ENCODE measurements at places on chromosomes 16 and 17.

- DNase-seq, result no peak
Measured at GRCh38 chr16:4602331-4602730, 12.4 kb downstream of the UBALD1 start.

DNA sequence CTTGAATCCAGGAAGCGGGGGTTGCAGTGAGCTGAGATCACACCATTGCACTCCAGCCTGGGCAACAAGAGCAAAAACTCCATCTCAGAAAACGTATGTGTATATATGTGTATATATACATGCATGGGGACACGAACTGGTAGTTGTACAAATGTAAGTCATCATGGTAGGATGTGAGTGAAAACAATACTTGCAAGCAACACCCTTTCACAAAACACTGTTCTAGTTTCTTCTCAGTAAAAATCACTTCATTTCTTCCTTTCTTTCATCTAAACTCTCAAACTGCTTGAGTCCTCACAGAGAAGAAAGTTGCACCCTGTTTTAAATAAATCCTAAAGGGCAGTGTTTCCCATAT lies 51.8 kb downstream of the METTL16 start:
- no peak for DNase-seq

GRCh38 chr16:27867122-27868110 lies 196.1 kb downstream of the GSG1L start:
- DNase-seq, result peak; percentile 3

- DNase-seq, result no peak
Measured at GRCh38 chr17:75288770-75289114, 491 bp downstream of the SLC25A19 start.

GRCh38 chr17:47218896-47219430 lies 9.8 kb downstream of the MYL4 start:
- DNase-seq, result no peak

- no peak for DNase-seq
Measured at GRCh38 chr17:55694286-55694910, 28.3 kb downstream of the TMEM100 start.

DNA sequence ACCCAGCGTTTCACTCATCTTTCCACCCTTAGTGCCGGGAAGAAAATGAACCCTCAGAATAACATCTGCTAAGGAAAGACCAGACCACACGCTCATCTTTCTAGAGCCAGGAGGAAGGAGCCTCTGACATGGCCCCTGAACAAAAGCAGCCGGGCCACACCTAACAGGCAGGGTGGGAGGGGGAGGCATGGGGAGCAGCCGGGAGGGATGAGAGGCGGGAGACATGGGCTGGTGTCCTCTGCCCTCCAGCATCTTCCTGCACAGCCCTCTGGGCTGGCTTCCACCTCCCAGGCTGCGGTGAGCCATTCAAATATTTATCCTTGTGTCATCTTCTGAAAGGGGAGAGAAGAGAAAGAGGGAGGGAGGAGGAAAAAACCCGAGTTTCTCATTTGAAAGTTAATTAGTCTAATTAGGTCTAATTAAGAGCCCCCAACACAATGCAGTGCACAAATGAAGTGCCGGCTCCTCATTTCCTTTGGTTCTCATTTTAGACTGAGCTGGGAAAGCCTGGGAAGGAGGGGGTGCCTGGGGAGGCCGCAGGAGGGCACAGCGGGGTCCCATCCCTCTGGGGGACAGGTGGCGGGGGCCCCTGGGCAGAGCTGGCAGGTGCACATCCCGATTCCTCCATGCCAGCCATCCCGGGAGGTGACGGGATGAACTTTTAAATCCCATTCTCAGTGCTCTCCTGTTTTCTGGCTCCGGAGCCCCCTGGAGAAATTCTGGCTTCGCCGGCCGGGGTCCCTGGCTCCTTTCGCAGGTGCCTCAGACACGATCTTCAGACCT lies 90.5 kb downstream of the ENGASE start:
- no peak for DNase-seq

DNA sequence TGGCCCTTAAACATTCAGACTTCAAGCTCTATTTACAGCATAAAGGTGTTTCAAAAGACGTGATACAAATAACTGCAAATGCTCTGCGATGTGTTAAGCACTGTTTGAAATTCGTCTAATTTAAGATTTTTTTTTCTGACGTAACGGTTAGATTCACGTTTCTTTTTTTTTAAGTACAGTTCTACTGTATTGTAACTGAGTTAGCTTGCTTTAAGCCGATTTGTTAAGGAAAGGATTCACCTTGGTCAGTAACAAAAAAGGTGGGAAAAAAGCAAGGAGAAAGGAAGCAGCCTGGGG lies 681 bp upstream of the MAPT start:
- no peak for DNase-seq

DNA sequence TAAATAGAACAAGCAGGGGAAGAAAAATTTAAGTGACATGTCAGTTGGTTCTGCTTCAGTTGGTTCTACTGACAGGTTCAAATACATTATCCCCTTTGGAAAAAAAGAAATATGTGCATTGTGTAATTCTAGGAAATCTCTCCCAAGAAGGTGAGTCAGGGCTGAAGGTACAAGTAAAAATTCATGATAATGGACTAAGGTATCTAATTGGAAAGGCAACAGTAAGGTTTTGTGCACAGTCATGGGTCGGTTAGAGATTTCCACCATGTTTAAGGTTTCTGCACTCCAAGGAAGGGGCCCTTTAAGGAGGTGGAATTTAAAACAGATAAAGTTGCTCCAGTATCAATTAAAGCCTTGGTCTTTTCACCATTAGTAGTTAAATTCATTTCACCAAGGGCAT lies 17.9 kb upstream of the B4GALNT2 start:
- no peak for DNase-seq

GRCh38 chr17:44001461-44001920 lies 2.9 kb upstream of the NAGS start:
- DNase-seq, result no peak

DNA sequence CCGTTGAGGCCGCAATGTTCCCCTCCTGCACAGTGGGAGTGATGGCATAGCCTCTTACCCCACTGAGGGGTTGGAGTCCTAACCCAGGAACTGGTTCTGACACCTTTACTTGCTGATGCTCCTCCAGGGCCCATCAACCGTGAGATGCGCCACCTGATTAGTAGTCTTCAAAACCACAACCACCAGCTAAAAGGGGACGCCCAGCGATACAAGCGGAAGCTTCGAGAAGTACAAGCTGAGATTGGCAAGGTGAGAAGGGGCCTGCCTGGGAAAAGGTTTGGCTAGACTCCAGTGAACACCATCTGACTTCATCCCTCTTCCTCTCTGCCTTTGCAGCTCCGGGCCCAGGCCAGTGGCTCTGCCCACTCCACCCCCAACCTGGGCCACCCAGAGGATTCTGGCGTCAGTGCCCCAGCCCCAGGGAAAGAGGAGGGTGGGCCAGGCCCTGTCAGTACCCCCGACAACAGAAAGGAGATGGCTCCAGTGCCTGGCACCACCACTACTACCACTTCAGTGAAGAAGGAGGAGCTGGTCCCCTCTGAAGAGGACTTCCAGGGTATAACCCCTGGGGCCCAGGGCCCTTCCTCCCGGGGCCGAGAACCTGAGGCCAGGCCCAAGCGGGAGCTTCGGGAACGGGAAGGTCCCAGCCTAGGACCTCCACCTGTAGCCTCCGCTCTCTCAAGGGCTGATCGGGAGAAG lies 5.8 kb downstream of the RNF40 start:
- DNase-seq, result no peak

- no peak for DNase-seq
Measured at GRCh38 chr17:72984145-72984925, 108.2 kb downstream of the SLC39A11 start.

DNA sequence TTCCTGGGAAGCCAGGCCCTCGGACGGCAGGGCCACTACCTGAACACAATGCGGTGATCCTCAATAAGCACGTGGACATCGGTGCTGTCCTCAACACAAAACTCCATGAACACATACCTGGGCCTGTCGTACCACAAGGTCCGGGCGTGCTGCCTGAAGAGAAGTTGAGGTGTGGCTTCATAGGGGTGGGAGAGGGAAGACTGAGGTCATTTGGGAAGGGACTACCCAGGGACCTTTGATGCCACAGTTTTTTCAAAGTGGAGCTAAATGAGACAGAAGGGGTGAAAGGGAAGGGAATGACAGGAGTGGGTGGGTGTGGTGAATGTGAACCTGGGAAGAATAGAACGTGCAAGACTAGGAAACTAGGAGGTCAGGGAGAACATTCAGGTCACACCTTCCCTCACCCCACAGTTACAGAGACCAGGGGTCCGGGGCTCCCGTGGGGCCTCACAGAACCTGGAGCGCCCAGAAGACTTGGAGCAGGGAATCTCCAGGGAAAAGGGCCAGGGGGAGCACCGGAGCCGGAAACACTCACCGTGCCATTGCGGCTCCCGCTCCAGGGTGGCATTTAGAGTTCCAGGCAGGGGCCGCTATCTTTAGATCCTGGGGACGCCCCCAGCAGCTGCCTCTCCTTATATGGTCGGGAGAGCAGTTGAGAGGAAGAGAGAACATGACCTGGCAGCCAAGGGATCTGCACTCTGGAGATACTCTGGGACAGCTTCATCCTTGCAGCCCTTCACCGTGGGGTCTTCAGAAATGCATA lies at the start of gene PTGES3L:
TSS of gene PTGES3L (minus strand) at position 570 of the 763 bp plus-strand sequence. CDS start at position 543, 27 bp downstream.
- no peak for DNase-seq

DNA sequence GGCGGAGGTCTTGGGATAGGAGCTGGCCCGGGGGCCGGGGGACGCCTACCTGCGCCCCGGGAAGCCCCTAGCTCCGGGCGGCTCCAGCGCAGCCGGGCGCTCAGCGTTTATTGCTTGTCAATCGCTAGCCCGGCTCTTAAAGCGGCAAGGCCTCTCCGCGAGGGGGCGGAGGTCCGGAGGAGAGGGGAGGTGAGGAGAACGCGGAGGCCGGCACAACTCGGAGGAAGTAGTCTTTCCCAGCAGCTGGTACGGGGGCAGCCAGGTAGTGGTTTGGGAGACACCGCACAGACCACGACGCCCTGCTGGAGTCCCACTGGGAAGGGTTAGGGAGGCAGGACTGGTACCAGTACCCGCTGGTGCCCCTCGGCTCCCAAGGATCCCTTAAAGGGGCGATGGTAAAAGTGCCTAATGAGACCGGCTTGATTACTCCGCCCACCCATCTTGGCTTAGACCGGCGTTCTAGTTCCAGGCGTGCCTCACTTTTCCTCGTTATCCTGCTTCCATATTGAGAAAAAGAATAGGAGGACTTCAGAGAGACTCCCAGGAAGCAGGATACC lies at the start of gene MPP2:
TSS of gene MPP2 (minus strand) at position 112 of the 557 bp plus-strand sequence. CDS start 3,076 bp downstream, outside the sequence.
- DNase-seq, result no peak

- DNase-seq, result no peak
Measured at GRCh38 chr17:68849673-68850610, 105.2 kb downstream of the ABCA8 start.

- DNase-seq, result no peak
Measured at GRCh38 chr17:55330344-55330933, 65.7 kb downstream of the HLF start.

DNA sequence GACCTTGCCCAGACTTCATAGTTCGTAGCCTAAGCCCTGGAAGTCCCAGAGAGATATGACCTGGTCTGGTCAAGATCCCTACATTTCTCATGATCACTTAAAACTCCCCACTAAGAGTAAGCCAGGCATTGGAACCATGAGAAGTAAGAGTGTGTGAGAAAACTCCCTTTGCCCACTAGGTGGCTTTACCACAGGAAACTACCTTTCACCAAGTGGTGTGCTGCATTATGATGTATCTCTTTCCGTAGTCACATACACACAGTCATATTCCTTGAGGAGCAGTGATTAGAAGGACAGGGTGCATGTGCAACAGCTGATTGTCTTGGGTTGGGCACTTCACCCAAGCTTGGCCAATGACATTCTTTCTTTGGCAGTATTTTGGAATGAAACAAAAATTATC lies 639.3 kb downstream of the KCNJ2 start:
- no peak for DNase-seq

- DNase-seq, result no peak
Measured at GRCh38 chr17:66331038-66331816, 28.8 kb downstream of the PRKCA start.

DNA sequence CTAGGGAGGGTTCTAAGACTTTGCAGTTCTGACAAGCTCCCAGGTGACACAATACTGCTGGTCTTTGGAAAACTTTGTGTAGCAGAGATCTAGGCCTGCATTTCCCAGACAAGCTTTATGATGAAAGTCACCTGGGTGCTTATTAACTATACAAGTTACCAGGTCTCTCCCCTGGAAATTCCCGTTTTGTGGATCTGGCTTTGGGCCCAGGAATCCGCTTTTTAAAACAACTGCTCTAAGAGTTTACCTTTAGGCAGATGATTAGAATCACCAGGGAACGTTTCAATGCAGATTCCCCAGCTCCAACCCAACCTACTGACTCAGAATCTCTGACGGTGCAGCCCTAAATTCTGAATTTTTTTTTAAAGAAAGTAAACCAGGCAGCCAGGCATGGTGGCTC lies 36.3 kb downstream of the MYH3 start:
- DNase-seq, result no peak

DNA sequence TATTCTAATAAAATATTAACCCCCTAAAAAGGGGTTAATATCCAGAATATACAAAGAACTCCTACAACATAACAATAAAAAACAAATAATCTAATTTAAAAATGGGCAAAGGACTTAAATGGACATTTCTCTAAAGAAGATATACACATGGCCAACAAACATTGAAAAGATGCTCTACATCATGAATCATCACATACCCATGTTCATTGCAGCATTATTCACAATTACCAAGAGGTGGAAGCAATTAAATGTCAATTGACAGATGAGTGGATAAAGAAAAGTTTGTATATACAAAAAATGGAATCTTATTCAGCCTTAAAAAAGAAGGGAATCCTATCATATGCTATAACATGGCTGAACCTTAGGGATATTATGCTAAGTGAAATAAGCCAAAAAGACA lies 36.8 kb downstream of the CPD start:
- DNase-seq, result no peak

GRCh38 chr16:84194018-84194417 lies 3.1 kb downstream of the ADAD2 start:
- DNase-seq, result no peak

Measured in stimulated activated CD4-positive, alpha-beta T cell treated with anti-CD3 and anti-CD28 coated beads, Interleukin-1b, Interleukin-23, amount 100 ng/mL, for 1 hour (primary cell).